Panc1 (cell line): ENCODE measurements at places on chromosomes 7 and 10. TPM values are rescaled to one million over a fixed set of nuclear protein-coding genes. Genes with fewer than 3 reads are reported as not detected.

DNA sequence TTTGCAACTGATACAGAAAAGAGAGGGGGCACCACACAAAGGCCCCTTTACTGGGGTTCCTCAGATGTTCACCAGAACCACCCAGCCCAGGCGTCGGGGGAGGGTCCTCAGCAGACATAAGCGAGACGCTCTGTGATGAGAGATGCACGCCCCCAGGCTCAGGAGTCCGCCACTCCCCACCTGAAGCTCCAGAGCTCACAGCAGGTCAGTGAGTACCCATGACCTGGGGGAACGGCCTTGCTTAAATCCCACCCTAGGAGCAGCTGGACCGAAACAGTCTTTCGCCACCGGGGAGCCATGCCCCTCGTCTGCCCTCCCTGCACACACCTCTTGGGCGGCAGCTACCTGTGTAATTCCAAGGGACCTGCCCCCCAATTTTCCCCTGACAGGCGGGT, 2.8 kb downstream of the CRYGN start:
- no peak overlapping the region for H3K27ac ChIP-seq
- H3K4me3 ChIP-seq = no peak overlapping the region
- peaks cover 9% of the 10 kb centered on the region for H3K4me1 ChIP-seq
- H3K27me3 ChIP-seq = no peaks in the 10 kb centered on the region
- no peaks in the 10 kb centered on the region for H3K36me3 ChIP-seq
- no peak for DNase-seq

GRCh38 chr10:68424454-68425014, 17.5 kb upstream of the RUFY2 start:
- peaks cover 7% of the 10 kb centered on the region; the same call in 1 of the 2 replicates for H3K36me3 ChIP-seq
- H3K4me3 ChIP-seq = no peak overlapping the region
- no peak overlapping the region for H3K27ac ChIP-seq
- H3K27me3 ChIP-seq = no peaks in the 10 kb centered on the region
- DNase-seq = no peak
- H3K4me1 ChIP-seq = no peaks in the 10 kb centered on the region

The IQUB gene
- 0.59 TPM for total RNA-seq

- peaks cover 17% of the 10 kb centered on the region for H3K4me1 ChIP-seq
- H3K27me3 ChIP-seq = no peaks in the 10 kb centered on the region
These were observed 13.0 kb downstream of the MCMBP start for GRCh38 chr10:119859420-119860258.

DNA sequence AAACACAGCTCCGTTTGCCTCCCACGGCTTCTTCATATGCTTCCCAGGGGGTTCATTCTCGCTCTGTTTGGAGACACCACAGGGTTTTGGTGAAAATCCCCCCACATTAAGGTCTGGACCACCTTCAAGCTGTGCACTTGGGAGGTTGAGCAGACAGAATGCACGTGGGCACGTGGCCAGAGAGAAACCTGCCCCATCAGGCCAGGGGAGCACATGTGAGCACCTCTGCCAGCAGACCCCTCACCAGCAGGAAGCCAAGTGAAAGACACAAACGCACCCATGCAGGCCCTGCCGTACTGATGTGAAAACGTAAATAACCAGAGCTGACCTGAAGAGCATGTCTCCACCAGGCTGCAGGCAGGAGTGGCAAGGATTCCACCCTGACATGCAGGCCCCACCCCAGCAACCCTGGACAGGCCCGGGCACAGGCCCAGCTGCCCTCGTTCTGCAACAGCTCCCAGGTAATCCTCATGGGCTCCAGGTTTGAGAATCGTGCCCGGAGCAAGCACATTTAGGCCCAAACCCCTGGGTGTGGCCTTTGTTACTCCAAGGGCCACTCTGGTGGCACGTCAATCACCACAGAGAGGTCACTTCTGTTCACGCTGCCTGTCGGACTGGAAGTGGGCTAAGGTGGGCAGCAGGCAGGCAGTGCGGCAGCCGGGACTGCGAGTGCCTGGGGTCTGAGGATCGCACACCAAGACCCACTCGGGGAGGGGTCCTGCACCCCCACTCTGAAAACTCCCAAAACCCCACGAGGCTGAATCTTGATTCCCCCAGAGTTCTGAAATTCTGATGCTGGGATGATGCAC, 184.4 kb downstream of the PTPRN2 start:
- H3K4me3 ChIP-seq = no peak overlapping the region
- no peaks in the 10 kb centered on the region for H3K4me1 ChIP-seq
- no peaks in the 10 kb centered on the region for H3K27me3 ChIP-seq
- H3K36me3 ChIP-seq = no peaks in the 10 kb centered on the region
- DNase-seq = no peak

The SSC4D gene
- 1.6 TPM for total RNA-seq

GRCh38 chr7:44764665-44765578, 16.3 kb downstream of the ZMIZ2 start:
- H3K4me1 ChIP-seq = peaks cover 26% of the 10 kb centered on the region
- H3K27ac ChIP-seq = no peak overlapping the region
- H3K36me3 ChIP-seq = peaks cover 17% of the 10 kb centered on the region
- no peak for DNase-seq
- no peaks in the 10 kb centered on the region for H3K27me3 ChIP-seq
- no peak overlapping the region for H3K4me3 ChIP-seq

- H3K4me3 ChIP-seq = no peak overlapping the region
- DNase-seq = no peak
- H3K36me3 ChIP-seq = peaks cover 16% of the 10 kb centered on the region; the same call in 1 of the 2 replicates
- no peaks in the 10 kb centered on the region for H3K27me3 ChIP-seq
- H3K4me1 ChIP-seq = peaks cover 42% of the 10 kb centered on the region
- H3K27ac ChIP-seq = peak overlapping the region; percentile 100
These were observed 71.0 kb downstream of the NRP1 start for GRCh38 chr10:33263453-33263852.

DNA sequence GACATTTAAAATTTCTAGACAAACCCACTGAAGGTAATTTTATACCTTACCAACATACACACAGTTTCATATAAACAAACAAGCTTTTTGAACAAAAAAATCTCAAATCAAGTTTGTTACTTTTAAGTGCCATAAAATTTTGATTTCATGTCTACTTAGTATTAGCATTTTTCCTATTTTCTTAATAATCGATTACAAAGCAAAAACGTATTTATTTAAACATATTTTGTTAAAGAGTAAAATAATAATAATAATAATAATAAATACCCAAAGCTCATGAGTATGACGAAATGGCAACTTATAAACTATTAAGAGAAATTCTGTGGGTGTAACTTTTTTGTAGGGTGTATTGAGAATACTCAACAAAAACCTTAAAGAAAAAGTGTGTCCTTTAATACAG, 177.6 kb downstream of the GALNT11 start:
- no peaks in the 10 kb centered on the region for H3K4me1 ChIP-seq
- H3K4me3 ChIP-seq = no peak overlapping the region
- H3K27ac ChIP-seq = no peak overlapping the region
- no peak for DNase-seq
- H3K36me3 ChIP-seq = no peaks in the 10 kb centered on the region; the same call in 1 of the 2 replicates

The INA gene
- 0.08 TPM for total RNA-seq

- no peak for DNase-seq
- H3K36me3 ChIP-seq = no peaks in the 10 kb centered on the region
- no peak overlapping the region for H3K4me3 ChIP-seq
- H3K27ac ChIP-seq = no peak overlapping the region
- H3K27me3 ChIP-seq = no peaks in the 10 kb centered on the region
These were observed 669.3 kb downstream of the AUTS2 start for GRCh38 chr7:70267381-70268120.
